ENCODE measurements at places on chromosomes 4 and X.

DNA sequence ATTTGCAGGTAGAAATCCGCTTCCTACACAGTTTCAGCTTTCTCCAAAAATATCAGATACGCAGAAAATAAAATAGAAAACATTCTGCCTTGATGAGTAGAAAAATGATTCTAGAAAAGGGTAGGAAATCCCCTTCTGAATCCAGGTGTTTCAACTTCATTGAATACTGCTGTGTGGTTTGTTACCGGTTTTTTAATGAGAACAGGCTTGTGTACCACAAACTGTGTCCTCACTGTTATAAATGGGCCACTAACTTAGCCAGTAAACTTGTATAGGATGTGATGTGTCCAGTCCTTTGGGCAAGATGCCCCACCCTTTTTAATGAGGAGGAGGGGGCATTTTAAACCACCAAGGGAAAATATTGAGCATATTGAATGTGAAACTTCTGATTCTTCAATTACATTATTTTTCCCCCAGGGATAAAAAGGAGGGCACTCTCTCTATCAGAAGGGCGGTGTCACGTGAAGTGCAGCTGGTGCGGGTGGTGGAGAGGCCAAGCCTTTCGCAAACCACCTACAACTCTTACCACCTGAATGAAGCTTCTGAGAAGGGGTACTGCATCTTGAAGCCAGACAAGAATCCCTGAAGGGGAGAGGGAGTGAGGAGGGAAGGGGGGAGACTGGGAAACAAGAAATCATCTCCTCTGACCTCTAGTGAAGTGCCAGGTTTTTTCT, 4.5 kb downstream of the CXXC4 start:
- DNase-seq = no peak

DNA sequence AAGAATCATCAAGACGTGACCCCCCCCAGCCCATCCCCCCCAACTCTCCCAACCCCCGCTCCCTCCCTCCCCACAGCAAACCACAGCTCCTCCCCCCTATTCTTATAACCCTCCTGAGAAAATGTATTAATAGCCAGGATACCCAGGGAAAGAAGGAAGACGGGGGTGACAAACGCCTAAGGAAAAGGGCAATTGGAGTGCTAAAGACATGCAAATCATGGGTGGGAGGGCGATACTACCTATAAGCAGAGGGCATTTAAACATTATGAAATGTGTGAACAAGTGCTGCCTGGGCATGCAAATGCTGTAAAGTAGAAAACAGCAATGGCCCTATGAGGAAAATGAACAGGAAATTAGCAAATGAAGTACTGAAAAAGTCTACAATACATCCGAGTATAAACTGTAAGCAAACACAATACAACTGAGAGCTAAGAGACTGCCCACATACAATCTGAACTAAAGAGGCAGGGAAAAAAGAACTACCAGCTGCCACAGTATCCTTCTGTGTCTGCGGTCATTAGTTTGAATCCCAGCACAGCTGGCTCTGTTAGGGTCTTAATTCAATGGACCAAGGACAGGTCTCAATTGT, 2.4 kb downstream of the CXXC4 start:
- DNase-seq = no peak

DNA sequence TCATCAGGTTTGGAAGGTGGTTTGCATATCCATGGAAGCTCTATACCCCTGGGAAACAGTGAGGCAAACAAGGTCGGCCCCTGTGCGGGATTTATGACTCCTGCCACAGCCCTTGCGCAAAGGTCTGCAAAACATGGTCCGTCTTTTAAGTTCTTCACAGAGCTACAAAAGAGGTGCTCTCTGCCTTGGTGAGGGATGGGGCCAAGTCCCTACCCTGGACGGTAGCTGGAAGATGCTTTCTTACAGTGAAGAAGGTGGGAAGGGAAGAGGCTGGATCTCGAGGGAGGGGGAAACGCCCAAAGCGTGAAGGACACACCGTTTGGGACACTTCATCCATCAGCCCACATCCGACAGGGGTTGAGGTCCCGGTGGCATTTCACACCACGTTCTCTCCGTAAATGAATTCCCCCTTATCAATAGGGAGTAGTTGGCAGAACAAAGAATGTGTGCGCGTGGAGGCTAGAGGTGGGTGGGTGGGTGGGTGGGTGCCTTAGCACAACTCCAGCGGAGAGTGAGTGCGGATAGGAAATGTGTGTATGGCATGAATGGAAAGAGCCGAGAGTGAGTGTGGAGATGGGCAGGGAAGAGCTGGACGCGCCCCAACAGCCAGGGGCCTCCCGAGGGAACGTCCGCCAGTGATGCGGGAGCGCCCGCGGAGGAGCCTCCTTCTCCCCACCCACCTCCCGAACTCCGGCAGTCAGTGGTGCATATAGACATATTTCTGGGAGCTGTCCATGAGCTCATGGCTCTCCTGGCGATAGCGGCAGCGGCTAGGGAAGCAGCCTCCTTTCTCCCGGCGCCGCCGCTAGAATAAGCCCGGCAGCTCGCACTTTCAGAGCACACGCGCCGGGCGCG, 68.3 kb downstream of the LARP7 start:
- no peak for DNase-seq

DNA sequence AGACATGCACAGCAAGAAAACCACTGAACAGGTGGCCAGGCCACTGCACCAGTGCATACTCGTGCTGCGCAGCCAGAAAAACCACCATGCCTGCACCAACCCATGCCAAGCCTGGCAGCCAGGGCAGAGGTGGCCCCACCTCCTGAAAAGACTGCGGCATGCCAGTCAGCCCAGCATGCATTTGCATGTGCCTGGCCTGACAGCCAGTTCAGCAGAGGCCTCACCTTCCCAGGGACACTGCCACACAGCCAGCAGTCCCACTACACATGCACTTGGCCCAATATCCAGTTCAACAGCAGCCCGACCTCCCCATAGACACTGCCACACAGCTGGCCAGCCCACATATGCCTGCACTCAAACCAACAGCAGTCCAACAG, 43.5 kb upstream of the DDX60 start:
- no peak for DNase-seq

GRCh38 chr4:148203056-148203898, 238.9 kb downstream of the NR3C2 start:
- no peak for DNase-seq

DNA sequence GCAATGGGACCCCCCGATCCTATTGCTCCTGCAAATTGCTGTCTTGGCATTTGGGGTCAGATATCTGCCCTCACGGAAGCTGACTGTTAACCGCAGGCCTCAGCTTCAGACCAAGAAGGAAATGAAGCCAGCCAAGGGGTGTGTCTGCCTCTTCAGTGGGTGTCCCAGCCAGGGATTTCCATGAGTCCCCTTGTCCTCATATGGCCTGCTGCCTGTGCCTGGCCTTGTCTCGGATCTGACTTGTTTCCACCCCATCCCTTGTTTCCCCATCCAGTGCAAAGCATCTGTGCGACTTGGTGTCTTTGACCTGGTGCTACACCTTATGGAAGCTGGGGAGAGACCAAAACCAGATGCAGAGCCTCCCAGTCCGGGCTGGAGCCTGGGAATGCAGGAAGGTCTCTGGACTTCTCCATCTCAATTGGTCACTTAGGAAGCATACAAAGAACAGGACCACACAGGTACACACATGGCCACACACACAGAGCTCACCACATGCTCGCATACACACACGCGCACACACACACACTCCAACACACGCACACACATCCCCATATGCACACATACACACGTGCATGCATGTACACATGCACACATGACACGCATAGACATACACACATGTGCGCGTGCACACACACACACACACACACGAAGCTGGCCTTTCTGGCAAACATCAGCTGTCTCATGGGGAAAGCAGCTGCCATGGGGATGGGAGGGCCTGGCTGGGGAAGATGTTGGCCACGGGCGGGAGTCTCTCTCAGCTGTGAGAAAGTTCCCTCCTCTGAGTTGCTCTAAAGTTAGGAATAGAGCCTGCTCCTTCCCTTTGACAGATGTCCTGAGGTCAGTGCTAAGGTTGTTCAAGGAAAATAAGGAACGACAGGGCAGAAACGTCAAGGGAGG, 65.5 kb downstream of the CRMP1 start:
- DNase-seq = no peak

- no peak for DNase-seq
Measured at GRCh38 chr4:47631161-47631560, 146.1 kb downstream of the ATP10D start.

- DNase-seq = peak; percentile 43
Measured at GRCh38 chrX:13487731-13488505, 81.5 kb upstream of the EGFL6 start.

- DNase-seq = no peak
Measured at GRCh38 chr4:35970366-35970960, 273.9 kb downstream of the ARAP2 start.

- no peak for DNase-seq
Measured at GRCh38 chr4:148299337-148299736, 142.9 kb downstream of the NR3C2 start.

DNA sequence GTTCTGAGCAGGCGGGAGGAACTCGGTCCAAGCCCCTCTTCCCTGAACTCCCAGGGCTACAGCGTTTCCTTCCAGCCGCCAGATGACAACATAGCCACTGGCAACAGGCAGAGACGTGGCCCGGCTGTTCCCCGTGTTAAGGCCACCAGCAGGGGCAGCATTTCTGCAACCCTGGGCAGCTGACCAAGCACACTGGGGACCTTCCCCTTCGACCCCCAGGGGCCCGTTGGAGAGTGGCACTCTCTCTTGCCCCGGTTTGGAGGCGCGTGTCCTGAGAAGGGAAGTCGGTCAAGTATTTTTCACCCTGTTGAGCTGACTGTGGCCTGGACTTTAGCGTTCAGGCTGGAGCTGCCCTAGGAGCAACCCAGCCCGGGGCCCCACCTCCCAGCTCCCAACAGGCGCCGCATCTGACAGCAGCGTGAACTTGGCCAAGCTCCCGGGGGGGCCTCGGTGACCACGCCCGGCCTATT, 37.6 kb downstream of the ZBTB49 start:
- DNase-seq = no peak

GRCh38 chr4:124564121-124564520, 148.4 kb downstream of the ANKRD50 start:
- no peak for DNase-seq

GRCh38 chrX:115017455-115017854, at the start of gene IL13RA2:
TSS of gene IL13RA2 (minus strand) at chrX:115017616. CDS start at chrX:115017269, 347 bp downstream.
- DNase-seq = no peak

GRCh38 chr4:163482190-163482589, 8.6 kb upstream of the TKTL2 start:
- DNase-seq = no peak

DNA sequence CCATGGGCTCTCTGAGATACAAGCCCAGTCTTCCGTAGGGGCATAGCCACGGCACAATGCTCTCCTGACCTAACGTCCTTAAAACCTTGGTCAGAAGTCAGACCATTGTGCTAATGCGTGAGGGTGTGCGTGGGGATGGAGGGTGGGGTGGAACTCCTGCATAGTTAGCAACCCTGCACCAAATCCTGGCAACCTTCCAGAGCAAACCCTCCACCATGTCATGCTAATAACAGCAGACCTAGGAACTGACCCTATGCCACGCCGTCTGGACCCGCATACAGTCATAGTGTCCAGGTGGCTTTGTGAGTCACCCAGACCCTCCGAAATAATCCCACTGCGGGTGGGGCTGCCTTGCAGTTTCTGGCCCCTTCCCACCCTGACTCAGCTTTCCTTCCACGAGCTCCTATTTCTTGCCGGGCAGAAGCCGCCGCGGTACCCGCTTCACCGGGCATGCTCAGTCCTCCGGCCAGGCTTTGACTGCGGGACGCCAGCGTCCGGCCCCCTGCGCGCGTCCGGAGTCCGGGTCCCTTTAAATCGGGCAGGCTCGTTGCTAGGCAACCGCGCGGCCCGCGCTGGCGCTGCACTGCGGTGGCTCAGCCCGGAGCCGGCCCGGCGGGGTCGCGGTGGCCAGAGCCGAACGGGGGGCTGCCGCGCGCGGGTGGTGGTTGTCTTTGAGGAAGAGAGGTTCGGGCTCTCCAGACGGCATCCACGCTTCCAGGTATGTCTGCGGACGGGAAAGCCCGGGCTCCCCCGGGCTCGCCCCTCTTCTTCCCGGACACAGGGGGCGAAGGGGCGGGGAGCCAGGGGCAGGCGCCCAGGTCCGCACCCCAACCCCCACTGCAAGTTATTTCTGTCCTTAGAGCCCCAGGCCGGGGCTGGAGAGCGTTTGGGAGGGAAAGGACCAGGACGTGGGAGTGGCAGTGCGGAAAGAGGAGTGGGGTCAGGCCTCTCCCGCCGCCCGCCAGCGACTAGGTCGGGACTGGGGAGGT, at the start of gene CCDC160:
Gene CCDC160, plus strand, starts transcription at position 557 of the 989 bp plus-strand sequence. CDS start 7,619 bp downstream, outside the sequence.
- no peak for DNase-seq

DNA sequence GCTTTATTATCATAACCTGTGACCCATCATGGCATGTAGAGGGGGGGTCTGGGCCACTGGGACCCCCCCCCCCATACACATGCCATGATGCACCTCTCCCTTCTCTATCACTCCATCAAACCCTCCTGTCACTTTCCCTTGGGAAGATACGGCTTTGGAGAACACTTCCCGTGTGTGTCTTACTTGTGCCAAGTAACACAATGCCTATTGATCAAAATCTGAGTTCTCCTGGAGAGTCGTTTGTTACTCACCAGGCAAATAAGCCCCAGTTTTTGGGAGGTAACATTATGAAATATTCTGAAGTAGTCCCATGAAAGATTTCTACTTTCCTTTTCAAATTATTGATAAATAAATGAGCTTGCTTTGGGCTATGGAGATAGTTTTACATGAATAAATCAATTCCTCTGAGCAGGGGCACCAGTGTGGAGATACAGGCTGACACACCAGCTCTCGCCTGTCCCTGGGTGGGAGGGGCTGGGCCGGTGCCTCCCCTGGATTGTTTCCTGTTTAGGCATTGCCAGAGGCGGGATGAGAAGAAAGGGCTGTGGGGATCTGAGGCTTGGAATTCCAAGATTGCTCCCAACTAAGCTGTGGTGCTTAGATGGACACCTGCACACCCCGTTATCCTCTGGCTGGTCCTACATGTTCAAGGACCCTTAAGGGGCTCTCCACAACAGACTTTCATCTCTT, 63.2 kb upstream of the WWC2 start:
- no peak for DNase-seq

- no peak for DNase-seq
Measured at GRCh38 chr4:49063670-49064069, 77.6 kb downstream of the CWH43 start.

DNA sequence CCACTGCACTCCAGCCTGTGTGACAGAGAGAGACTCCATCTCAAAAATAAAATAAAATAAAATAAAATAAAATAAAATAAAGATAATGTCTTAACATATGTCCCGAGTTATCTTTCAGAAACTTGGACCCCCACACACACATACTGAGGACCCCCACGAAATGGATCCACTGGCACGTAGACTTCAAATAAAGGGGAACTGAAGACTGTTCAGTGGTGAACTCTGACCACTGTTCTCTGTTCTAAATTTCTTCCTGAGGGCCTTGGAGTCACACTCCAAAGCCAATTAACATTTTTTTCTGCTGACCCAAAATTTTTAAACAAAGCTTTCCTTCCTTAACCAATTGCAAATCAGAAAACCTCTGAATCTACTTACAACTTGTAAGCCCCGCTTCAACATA, 43.5 kb upstream of the PRDX4 start:
- DNase-seq = no peak

DNA sequence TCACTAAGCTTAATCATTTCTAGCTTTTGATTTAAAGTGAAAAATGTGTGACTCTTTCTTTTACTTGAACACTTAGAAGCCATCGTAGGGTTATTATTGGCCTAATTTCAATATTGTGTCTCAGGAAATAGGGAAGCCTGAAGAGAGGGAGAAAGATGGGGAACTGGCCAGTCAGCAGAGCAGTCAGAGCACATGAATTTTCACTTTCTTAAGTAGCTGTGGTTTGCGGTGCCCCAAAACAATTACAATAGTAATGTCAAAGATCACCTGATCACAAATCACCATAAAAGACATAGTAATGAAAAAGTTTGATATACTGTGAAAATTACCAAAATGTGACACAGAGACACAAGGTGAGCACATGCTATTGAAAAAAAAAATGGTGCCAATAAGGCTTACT, 45.5 kb downstream of the CENPC start:
- no peak for DNase-seq

Data from stimulated activated CD4-positive, alpha-beta T cell treated with anti-CD3 and anti-CD28 coated beads, Interleukin-1b, Interleukin-23, amount 100 ng/mL, for 4 hours (primary cell).